ENCODE measurements at places on chromosomes 1 and 21.
A peak's percentile ranks its signal among the peaks of the same experiment; 100 is the strongest.

DNA sequence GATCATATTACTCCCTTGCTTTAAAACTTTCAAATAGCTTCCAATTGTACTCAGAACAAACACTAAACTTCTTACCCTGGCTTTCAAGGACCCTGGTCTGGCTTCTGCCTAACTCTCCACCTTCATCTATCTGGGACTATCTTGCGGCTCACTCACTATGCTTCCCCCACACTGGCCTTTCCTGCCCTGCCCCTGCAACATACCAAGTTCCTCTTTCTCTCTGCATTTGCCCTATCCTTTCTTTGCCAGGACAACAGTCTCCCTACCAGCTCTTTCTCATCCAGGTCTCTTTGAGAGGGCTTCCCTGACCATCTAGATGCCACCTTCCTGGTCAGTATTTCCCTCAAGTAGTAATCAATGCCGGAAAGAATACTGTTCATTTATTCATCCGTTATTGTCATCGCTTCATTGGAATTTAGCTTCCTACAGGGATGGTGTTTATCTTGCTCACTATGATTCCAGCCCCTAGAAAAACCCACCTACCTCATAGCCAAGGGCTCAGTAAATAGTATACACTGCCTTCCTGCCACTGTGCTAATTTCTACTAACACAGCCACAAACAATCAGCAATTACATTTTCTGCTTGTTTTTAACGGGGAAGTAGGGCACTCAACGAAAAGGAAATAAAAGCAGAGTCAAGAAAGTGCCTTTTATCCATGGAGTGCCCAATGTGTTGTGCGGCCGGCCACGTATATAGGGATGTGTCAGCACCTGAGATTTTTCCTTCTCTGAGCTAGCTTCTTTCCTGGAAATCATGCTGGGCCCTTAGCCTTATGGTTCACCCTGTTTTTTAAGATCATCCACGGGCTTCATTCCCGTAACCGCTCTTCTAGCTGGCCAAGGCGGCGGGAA lies 521 bp upstream of the CDC7 start:
- DNase-seq, result peak; percentile 21

DNA sequence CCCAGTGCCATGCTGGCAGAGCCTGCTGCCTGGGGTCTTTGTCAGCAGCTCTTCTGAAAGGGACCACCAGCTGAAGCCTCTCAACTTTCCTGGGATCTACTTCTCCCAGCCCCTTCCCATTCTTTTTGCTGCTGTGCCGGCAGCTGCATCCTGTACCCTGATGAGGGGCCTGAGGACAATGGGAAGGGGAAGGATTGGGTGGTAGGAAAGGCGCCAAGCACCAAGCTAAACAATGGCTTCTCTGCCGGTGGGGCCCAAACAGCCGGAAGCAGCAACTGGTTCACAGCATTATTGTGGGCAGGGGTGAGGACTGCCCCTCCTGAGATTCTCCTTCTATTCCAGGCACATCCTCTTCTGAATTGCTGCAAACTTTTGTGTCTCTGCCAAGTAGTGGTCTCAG lies 5.0 kb upstream of the EFCAB14 start:
- no peak for DNase-seq

- no peak for DNase-seq
Observed at GRCh38 chr1:205344066-205344928, 12.4 kb downstream of the KLHDC8A start.

DNA sequence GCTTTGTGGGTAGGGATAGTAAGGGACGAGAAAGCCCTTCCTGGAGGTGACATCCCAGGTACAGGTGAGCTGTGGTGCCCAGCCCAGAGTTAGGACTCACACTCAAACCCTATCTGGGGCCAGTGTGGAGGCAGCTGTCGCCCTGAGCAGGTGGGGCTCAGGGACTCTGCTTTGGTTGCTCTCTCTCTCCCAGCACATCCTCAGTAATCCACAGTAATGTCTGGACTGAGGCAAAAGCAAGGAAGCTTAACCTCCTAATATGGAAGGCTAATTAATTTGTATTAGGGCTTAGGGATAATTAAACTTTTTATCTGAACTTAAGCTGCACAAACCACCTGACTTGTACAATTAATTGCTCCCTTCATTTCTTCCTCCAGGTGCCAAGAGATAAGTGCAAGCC lies 38.2 kb downstream of the DDX20 start:
- no peak for DNase-seq

DNA sequence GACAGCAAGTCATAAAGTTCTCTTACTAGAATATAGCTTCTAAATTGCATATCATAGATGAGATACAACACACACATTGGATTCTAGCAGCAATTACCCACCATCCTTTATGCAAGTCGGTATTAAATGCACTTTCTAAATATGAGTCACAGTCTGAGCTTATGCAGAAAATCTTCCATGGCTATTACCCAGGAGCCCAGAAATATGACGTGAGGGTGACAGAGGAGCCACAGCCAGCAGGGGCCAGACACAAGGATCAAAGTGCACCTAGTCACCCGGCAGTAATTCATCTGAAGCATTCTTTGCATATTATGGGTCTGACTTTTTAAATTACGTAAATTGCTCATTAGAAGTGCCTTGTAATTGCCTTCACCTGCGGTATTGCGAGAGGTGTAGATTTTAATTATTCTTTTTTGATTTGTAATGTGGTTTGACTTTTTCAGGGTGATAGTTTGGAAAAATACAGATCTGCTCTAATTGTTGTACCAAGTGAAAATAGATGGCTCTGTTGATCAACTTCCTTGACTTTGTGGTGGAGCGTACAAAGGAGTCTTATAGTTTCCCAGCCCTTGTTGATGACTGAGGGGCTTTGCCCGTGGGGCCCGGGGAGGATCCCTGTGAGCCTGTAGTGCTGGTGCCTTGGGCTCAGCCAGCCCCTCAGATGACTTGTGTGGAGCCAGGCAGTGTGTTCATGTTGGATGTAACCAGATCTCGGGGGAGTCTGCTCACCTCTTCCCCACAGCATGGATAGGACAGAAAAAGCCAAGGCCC lies 470.0 kb upstream of the VAMP3 start:
- no peak for DNase-seq

GRCh38 chr1:36557041-36558000 lies 74.6 kb upstream of the CSF3R start:
- DNase-seq, result no peak

- DNase-seq, result no peak
Observed at GRCh38 chr1:230401101-230401500, 25.0 kb downstream of the PGBD5 start.
